Smooth muscle cell of trachea (primary cell): ENCODE measurements at places on chromosomes 6 and 20. TPM values are rescaled to one million over a fixed set of nuclear protein-coding genes. Genes with fewer than 3 reads are reported as not detected.

The ULBP3 gene
- 12.6 and 28.4 TPM in 2 replicates for total RNA-seq

The PRICKLE4 gene
- total RNA-seq = 0.83 TPM in 1 of 2 replicates, not detected in the other

The TCP11 gene
- total RNA-seq = 0.15 TPM in 1 of 2 replicates, not detected in the other

The COL9A3 gene
- total RNA-seq = 0.15 and 1.2 TPM in 2 replicates

The TNF gene
- total RNA-seq = not detected in 2 replicates

The SOBP gene
- total RNA-seq = 8.8 and 13.7 TPM in 2 replicates

The AGER gene
- 0.44 and 0.50 TPM in 2 replicates for total RNA-seq

The FRK gene
- 1.5 and 1.7 TPM in 2 replicates for total RNA-seq

The KHDC3L gene
- total RNA-seq = not detected in 2 replicates

The CDSN gene
- total RNA-seq = not detected in 2 replicates

The CCR6 gene
- total RNA-seq = not detected in 2 replicates

The RAD21L1 gene
- total RNA-seq = under 0.01 TPM in 1 of 2 replicates, not detected in the other

The CST7 gene
- not detected in 2 replicates for total RNA-seq

The RMND1 gene
- 48.6 and 48.9 TPM in 2 replicates for total RNA-seq

The CLPSL2 gene
- total RNA-seq = not detected in 2 replicates

The MAK gene
- not detected in 2 replicates for total RNA-seq

The XKR7 gene
- total RNA-seq = under 0.01 TPM in 1 of 2 replicates, not detected in the other

The RALY gene
- total RNA-seq = 67.0 and 86.2 TPM in 2 replicates

The BPIFB2 gene
- total RNA-seq = not detected in 2 replicates

The SLC22A23 gene
- 4.7 and 10.3 TPM in 2 replicates for total RNA-seq

The BPI gene
- under 0.01 TPM in 1 of 2 replicates, not detected in the other for total RNA-seq

The ADGRF5 gene
- under 0.01 and 0.15 TPM in 2 replicates for total RNA-seq

The GTSF1L gene
- not detected in 2 replicates for total RNA-seq

The ARG1 gene
- not detected in 2 replicates for total RNA-seq

The RALGAPA2 gene
- total RNA-seq = 7.3 and 7.9 TPM in 2 replicates

The GCNT2 gene
- 0.99 and 1.3 TPM in 2 replicates for total RNA-seq

The TFAP2B gene
- total RNA-seq = not detected in 2 replicates

The TENT5A gene
- total RNA-seq = 27.2 and 38.9 TPM in 2 replicates

The LKAAEAR1 gene
- total RNA-seq = not detected in 2 replicates

The ESR1 gene
- total RNA-seq = 0.83 and 1.0 TPM in 2 replicates

The ADGB gene
- total RNA-seq = not detected in 2 replicates

The HCRTR2 gene
- not detected in 2 replicates for total RNA-seq

The PROCR gene
- total RNA-seq = 36.4 and 49.1 TPM in 2 replicates

The WFDC12 gene
- not detected in 2 replicates for total RNA-seq
